Testis (tissue), 5 donors: ENCODE measurements at places on chromosomes 11 and 22.

DNA sequence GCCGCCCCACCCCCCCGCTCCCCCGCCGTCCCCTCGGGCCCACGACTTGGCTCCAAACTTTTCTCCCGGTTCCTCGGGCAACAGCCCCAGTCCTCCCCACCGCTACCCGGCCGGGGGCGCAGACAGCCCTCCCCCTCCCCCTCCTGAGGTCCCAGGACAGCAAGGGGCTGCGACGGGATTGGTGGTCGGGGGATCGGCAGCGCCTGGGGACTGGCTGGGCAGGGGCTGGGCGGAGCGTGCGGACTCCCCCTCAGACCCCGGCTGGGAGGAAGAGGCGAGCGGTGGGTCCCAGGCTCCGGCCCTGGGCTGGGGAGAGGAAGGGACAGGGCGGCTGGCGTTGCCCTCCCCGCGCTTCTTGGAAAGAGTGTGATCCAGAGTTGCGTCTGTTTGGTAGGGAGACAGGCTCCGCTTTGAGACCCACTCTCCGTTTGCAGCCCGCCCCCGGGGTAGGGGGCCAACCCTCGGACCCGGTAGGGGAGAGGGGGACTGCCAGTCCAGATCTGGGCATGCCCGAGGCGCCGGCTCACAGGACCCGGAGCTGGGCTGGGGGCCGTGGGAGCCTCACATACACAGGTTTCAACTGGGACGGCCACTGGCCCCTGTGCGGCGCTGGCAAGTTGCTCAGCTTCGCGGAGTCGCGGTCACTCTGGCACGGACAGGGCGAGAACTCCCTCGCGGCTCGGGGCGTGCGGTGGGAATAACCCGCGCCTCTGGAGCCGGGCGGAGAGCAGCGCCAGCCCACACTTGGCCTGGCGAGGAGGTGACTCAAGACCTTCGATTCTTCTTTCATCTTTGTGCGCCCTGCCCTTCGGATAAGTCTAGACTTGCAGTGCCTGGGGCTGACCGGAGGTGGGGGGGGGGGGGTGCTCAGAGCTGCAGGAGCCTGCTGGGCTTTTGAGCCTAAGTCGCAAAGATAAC, 999 bp downstream of the TSKU start:
- peak overlapping the region; percentile 92 for H3K4me3 ChIP-seq
- no peaks in the 10 kb centered on the region for H3K36me3 ChIP-seq
- H3K27ac ChIP-seq: peak overlapping the region; percentile 82

GRCh38 chr11:62492586-62492985, 54.0 kb downstream of the AHNAK start:
- no peak overlapping the region for H3K27ac ChIP-seq
- no peaks in the 10 kb centered on the region for H3K27me3 ChIP-seq
- no peaks in the 10 kb centered on the region for H3K36me3 ChIP-seq
- DNase-seq: no peak
- no peaks in the 10 kb centered on the region for H3K4me1 ChIP-seq

- H3K4me1 ChIP-seq: peaks cover 5% of the 10 kb centered on the region
- H3K27me3 ChIP-seq: no peaks in the 10 kb centered on the region
- no peak overlapping the region for H3K27ac ChIP-seq
- H3K4me3 ChIP-seq: no peak overlapping the region
Observed at GRCh38 chr11:30568931-30569330, 17.2 kb downstream of the MPPED2 start.

DNA sequence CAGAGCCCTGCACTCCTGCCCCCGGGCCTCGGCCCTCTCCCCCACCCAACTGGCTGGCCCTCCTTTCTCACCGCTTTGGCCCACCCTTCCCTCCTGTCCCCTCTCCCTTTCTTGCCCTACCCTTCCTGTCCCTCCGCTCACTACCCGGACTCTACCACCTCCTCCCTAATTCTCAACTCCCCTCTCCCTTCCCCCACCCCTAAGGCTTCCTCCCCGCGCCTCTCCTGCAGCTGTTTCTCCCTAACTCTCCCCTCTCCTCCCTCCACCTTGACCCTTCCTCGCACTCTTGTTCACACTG, 421 bp downstream of the SLC15A3 start:
- H3K36me3 ChIP-seq: no peaks in the 10 kb centered on the region
- H3K27me3 ChIP-seq: no peaks in the 10 kb centered on the region
- H3K4me1 ChIP-seq: peaks cover 7% of the 10 kb centered on the region
- no peak for DNase-seq
- peak overlapping the region; percentile 80 for H3K27ac ChIP-seq

DNA sequence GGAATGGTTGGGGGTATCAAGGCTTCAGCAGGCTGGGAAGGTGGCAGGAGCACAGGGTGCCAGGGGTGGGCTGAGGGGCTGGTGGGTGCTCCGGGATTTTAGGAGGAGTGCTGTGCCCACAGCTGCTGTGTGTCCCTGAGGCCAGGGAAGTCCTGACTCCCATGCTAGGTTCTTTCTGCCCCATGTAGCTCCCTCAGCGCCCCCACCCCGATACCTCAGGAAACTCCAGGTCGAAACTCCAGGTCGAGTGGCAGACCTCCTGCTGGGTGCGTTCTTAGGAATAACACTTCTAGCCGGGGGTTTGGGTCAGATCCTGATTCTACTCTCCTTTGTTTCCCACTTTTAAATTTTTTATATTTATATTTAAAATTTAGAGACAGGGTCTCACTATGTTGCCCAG, 8.3 kb downstream of the AP2A2 start:
- H3K27ac ChIP-seq: no peak overlapping the region
- H3K4me1 ChIP-seq: peaks cover 27% of the 10 kb centered on the region
- no peak overlapping the region for H3K4me3 ChIP-seq
- no peaks in the 10 kb centered on the region for H3K36me3 ChIP-seq
- DNase-seq: no peak

DNA sequence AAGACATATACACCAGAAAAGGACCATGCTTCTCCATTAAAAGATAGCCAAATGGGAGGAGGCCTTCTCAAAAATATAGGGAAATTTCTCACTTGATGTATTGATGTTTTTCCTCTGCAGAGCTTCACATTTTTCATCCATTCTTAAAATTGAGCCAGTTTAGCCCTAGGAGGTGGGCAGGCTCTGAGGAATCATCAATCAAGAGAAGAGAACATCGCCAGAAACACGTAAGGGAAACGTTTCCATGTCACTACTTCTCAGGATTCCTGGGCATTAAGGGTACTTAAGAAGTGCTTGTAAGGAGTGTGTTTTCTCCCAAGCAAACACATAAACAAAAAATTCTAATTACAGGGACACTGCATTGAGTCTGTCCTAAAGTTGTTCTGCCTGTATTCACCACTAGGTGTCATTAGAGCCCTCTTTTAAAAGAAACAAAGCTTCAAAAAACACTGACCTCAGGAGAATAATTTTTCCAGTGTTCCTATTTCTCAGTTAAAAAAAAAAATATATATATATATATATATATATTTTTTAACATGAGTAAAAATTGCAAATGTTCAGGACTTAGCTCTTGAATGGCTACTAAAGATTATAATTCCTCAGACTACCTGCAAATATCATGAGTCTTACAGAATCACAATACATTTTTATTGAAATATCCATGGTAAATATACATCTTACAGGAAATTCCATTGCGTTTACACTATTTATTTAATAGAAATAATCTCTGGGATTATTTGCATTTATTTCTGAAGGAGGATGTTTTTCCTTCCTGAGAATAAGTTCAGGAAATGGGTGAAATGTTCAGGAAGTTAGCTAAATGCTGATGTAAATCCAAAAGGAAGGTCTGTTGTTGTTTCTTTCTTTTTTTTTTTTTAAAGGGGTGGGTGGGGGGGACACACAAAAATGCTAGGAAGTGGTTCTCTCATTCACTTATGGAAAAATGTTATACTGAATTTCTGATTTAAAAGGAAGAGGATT, 16.0 kb downstream of the FZD4 start:
- peaks cover 36% of the 10 kb centered on the region for H3K4me1 ChIP-seq
- H3K27ac ChIP-seq: peak overlapping the region; percentile 72
- H3K27me3 ChIP-seq: no peaks in the 10 kb centered on the region
- no peaks in the 10 kb centered on the region for H3K36me3 ChIP-seq
- DNase-seq: no peak
